ENCODE measurements at places on chromosomes 13 and 19.
A peak's percentile ranks its signal among the peaks of the same experiment; 100 is the strongest.

DNA sequence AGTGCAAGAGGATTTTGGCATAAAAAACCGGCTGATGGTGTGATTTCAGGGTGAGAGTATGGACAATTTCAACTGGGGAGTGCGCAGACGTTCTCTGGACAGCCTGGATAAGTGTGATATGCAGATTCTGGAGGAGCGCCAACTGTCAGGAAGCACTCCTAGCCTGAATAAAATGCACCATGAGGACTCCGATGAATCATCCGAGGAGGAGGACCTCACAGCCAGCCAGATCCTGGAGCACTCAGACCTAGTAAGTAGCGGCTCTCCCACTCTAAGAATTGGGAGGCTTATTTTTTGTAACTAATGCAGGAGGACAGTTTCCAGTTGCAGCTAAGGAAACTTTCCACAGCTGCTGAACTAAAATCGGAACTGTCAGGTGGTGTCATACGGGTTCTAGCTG lies 53.6 kb downstream of the ZAR1L start:
- DNase-seq: no peak

DNA sequence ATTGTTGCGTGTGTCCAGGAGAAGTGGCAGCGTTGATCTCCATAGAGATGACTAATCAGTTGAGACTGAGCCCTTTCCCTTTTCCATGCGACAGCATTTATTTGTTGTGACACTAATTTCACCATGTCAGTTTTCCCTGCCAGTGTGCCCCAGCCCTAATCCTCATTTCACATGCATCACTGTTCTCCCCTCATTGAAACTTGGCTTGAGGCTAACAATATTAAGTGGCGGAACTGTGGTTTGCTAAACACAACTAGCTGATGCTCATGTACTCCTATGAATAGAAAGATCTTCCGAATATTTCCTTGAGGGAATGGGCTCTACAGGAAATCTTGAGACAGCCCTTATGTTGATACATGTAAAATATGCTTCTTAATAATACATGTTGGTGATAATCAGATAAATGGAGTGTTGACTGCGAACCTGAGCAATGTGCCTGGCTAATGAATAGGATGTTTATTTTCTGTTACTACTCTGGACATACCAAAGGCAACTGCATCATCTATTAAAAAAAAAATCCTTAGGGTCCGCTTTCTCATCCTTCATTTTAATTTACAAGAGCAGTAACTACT lies 258.6 kb downstream of the ATP8A2 start:
- peak; percentile 18 for DNase-seq

GRCh38 chr19:53519446-53519845 lies 18.5 kb upstream of the ZNF331 start:
- DNase-seq: no peak

DNA sequence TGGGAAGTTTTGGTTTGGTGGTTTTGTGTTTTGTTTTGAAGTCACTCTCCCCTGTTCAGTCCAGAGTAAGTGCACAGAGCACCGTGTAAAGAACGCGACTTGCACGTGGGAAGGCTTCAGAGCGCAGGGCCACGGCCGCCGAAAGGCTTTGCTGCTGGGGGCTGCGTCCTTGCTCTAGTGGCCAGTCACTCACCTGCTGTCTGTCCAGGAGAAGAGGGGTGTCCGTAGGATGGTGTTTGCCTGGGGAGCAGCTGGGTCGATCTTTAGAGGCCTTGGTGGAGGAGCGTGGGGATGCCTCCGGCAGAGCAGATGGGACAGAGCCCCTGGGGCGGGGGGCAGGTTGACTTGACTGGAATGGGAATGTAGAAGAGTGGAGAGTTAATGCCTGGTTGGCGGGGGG lies 116.6 kb upstream of the MCF2L start:
- DNase-seq: no peak

- no peak for DNase-seq
Observed at GRCh38 chr13:80469853-80470381, 129.0 kb upstream of the SPRY2 start.

DNA sequence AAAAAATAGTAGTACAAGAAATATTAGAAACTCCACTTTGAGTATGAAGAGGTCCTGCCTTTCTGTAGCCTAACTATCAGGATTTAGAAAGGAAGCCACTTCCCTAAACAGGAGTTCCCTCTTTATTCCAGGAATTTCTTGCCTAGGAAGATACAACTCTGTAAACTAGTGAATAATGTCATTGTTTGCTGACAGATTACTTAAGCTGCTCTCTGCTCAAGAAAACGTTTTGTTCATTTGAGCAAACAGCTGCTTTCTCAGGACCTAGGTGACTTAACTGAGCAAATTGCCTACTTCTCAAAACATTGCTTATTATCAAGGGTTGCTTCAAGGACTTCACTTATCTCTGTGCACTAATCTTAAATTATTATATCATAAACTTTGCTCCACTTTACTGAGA lies 1419.4 kb upstream of the SLC10A2 start:
- peak; percentile 5 for DNase-seq

DNA sequence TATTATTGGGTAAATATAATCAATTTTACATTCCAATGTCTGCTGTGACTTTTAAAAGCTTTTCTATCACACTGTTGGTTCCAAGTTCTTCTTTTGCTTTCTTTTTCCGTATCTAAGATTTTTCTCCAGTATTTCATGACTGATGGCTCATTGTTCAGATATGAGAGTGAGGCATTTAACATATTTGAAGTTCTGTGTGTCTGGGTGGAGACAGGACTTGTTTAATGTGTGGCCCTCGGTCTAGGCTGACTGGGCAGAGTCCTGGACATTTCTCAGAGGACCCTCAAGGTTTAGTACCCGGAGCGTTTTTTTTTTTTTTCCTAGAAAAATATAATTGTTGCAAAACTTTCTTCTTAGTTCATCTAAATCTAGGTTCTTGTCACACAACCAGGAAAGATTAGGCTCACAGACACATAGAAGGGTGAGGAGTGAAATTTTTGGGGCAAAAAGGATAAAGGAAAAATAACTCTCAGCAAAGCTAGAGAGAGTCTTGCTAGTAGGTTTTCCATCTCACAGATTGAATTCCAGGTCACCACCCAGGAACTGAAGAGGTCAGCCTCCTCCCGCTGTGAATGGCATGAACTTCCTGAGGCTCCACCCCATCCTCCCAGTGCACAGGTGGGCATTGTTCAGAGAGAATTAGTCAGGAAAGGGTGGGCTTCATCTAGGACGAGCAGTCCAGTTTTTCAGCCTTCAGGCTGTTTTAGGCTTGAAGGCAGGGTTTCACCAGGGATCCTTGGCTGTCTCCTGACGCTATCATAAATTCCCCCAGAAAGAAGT lies 1002.4 kb upstream of the PCDH9 start:
- peak; percentile 30 for DNase-seq

- no peak for DNase-seq
Observed at GRCh38 chr13:98677398-98677797, 75.1 kb downstream of the SLC15A1 start.

DNA sequence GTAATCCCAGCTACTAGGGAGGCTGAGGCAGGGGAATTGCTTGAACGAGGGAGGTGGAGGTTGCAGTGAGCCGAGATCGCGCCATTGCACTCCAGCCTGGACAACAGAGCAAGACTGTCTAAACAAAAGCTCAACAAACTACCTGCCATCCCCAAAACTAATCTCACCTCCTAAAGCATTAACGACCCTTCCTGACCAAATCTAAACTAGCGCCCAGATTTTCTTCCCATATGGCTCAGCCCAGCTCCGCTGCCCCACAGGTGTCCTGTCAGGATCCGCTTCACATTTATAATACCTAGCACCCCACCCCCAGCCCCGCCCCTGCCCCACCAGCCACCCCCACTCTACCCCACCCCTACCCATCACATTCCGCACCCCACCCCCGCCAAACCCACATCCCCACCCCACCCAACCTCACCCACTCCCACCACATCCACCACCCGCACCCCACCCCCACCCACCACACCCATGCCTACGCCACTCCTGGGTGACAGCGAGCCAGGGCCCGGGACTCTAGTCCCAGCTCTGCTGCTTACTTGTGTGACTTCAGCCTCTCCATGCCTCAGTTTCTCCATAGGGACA lies 599 bp downstream of the C19orf12 start:
- DNase-seq: no peak

DNA sequence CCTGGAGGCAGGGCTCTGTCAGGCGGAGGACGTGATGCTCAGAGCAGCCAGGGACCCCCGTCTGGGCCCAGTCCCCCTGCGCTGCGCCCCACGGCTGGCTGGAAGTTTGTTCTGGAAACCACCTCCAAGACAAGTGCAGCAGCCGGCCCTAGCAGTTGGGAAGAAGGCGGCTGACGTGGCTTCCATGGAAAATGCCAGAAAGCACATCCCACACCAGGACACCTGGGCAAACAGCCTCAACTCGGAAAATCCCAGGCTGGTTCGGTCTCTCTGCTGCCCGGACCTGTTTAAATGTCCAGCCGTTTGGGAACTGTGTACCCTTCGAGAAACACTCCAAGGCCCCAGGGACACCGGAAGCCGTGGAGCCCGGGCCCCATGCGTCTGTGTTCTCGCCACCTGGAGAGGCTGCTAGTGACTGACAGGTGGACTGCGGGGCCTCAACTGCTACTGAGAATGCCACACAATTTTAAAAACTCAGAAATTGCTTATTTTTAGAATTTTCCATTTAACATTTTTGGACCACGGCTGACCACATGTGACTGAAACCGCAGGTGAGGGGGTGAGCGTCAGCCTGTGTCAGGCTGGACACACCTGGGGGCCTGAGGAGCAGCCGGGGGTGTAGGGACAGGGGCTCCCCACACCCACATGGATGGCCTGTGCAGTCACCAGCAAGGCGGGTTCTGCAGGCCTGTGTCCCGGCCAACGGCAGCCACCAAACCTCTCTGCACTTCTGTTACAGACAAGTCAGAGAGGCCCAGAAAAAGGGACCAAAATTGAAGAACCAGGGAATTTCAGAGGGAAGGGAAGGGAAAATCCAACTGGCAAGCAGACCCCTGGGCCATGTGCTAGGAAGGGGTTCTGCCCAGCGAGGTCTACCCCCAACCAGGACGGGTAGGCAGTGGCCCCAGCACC lies 31.7 kb downstream of the RASA3 start:
- DNase-seq: no peak

GRCh38 chr19:49362048-49362928 lies at the start of gene TEAD2:
TSS of gene TEAD2 (minus strand) at chr19:49362416. CDS start at chr19:49360075, 2,341 bp downstream.
- peak; percentile 90 for DNase-seq

- no peak for DNase-seq
Observed at GRCh38 chr13:81184556-81185265, 843.8 kb upstream of the SPRY2 start.

- DNase-seq: peak; percentile 75
Observed at GRCh38 chr19:18603255-18603957, 3.2 kb downstream of the CRLF1 start.

GRCh38 chr13:98485561-98485960 lies 91.3 kb downstream of the STK24 start:
- no peak for DNase-seq

DNA sequence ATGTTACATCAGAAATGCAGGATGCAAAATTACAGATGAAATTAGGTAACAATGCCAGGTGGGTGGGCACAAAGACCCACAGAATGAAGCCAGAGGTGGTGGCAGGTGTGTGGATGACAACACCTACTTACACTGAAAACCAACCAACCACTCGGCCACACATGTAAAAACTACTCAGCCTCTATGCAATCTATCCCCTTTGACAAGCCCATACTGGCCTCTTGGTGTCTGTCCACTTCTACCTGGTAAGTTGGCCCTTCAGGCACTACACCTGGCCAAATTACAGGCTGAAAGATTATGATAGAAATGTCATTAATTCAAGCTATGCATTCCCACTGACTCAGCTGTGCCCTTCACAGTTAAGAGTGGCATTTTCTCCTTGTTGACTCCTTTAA lies 50.0 kb downstream of the BRD4 start:
- DNase-seq: no peak

GRCh38 chr13:22828081-22828480 lies 352.7 kb upstream of the SGCG start:
- no peak for DNase-seq

GRCh38 chr19:54431255-54431838 lies 16.1 kb downstream of the TTYH1 start:
- DNase-seq: no peak

GRCh38 chr19:13404236-13404635 lies 102.0 kb downstream of the CACNA1A start:
- no peak for DNase-seq

DNA sequence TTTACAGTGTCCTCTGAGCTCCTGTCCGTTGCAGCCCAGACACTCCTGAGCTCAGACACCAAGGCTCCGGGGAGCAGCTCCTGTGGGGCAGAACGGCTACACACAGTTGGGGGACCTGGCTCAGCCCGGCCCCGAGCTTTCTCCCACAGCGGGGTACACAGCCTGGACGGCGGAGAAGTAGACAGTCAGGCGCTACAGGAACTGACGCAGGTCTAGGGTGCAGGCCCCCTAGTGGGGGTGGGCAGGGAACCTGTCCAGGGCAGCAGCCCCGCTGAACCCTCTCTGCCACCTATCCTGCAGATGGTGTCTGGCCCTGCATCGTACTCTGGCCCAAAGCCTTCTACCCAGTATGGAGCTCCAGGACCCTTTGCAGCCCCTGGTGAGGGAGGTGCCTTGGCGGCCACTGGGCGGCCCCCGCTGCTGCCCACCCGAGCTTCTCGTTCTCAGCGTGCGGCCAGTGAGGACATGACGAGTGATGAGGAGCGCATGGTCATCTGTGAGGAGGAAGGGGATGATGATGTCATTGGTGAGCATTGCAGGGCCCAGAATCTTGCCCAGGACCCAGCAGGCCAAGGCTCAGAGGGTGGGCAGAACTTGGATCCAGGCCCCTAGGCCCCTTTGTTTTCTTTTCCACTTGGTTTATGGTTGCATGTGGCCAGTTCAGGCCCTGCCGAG lies 12.9 kb upstream of the PRR19 start:
- DNase-seq: no peak

DNA sequence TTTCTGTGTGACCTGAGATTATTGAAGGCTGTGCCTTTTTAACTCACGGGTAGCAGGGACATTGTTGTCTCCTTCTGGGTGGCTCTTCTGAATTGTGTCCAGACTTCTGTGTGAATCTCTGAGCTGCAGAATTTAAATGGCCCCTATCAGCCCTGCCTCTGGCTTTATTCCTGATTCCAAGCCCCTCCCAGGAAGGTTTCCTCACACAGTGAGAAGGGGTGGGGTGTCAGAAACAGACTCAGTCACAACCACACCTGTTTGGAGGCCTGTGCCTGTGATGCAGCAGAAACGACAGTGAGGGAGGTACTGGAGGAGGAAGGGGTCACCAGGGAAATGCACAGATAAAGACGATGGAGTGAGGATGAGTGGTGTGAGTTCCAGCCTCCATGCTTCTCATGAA lies at the start of gene CLC:
Gene CLC (minus strand): TSS at position 139 of the 400 bp plus-strand sequence. CDS start 77 bp downstream, at position 62.
- DNase-seq: no peak

DNA sequence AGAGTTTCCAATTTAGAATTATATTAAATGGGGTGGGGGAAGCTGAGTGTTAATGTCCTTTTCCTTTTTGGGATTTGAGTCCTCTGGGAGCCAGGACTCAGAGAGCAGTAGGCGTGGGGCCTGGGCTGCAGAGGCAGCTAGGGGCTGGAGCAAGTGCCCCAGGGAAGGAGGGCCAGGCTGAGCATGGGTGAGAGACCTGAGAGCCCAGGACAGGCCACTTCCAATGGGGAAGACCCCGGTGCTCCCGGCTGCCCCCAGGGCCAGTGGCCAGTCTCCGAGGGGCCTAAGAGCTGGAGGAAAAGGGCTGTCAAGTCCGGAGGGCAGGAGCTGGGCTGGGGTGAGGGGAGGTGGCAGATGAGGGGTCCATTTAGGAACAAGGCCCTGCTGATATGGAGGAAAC lies 371.5 kb downstream of the ZNF536 start:
- DNase-seq: no peak
